HT1080 (cell line): ENCODE measurements at places on chromosomes 3 and 15. TPM values are rescaled to one million over a fixed set of nuclear protein-coding genes. Genes with fewer than 3 reads are reported as not detected.

BFSP2 gene
- not detected in 2 replicates for total RNA-seq

TGM5 gene
- total RNA-seq = 0.20 and 0.98 TPM in 2 replicates

CRABP1 gene
- total RNA-seq = not detected in 2 replicates

KIF15 gene
- 10.6 and 15.6 TPM in 2 replicates for total RNA-seq

FOXB1 gene
- total RNA-seq = not detected in 2 replicates
